Dorsolateral prefrontal cortex (tissue), 122 donors: ENCODE measurements at places on chromosomes 3 and 15. TPM values are rescaled to one million over a fixed set of nuclear protein-coding genes. Genes with fewer than 3 reads are reported as not detected.

DNA sequence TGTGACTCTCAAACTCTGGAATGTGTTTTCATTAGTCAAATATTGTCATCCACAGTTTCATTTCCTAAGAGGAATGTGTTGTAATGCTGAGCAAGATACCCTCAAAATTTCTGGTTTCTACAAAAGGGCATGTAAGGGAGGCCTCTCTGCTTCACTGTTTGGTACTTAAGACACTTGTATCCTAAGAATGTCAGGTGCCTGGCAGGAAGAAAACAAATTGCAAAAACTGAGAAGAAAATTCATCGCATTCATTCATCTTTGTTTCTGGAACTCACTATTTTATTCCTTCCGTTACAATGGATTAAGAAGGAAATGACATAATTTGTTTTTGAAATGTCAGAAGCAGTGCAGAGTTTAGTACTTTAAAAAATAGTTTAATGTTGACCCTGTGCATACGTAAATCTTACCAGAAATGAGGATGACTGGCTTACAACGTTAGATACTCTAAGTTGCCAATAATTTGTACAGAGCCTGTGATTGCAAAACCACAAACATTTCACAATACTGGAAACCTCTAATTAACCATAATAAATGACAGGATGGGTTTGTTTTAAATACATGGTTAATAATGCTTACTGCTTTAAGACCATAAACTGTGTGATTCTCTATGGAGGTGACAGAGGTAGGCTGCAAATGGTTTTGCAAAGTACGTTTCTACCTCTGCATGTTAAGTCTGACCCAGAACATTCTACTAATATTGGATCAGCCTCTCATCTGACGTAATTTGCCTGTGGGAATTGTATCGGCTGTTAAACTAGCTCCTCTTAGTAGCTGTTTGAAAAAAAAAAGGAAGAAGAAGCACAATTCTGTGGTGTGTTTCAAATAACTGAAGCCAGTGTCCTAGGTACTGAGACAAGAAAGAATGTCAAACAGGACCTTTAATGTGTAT, 477.8 kb downstream of the RBMS3 start:
- no peak for DNase-seq

DNA sequence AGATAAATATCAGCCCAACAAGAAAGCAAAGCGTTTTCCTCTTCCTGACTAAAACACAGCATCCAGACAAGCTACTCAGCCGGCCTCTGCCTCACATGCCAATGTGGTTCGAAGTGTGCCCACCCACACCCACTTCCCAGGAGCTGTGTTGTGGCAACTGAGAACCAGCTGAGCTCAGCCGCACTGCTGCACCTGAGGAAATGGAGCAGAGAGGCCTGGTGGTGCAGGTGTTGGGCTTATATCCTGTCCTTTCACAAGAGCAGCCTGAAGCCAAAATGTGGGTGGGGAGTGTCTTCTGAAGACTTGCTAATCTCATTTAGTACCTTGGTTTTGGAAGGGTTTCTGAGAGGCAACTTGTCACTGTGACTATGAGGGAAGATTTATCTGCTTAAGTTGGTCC, 23.0 kb upstream of the RETNLB start:
- DNase-seq: no peak

- no peak for DNase-seq
Measured at GRCh38 chr3:43379343-43379742, 93.0 kb downstream of the SNRK start.

- DNase-seq: no peak
Measured at GRCh38 chr3:172595664-172596393, 72.6 kb upstream of the TNFSF10 start.

- no peak for DNase-seq
Measured at GRCh38 chr15:63243101-63243500, 34.3 kb upstream of the APH1B start.

DNA sequence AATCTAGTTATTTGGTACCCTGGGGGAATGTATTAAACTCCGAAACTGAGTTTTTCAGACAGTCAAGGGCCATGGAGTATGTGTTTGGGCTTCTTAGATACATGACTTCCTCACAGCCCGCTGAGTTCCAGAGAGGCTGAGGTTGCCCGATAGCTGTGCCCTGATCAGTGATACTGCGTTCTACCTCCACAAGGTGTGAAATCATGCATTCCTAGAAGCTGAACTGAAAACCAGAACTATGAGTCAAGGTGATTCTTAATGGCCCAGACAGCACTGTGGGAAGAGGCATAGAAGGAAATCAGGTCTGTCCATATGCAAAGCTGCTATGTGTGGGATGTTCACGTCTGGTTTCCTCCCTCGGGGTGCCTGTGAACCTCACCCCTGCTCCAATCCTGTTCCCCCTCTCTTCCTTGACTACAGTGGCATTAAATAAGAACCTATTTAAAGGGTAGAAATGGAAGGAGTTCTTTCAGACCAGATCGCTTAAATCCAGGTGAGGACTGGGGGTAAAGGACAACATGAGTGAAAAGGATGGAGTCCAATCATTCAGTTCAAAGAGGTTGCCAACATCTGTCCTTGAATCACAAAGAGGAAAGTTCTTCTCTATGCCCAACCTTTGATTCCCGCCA, 74.3 kb downstream of the MYO1E start:
- no peak for DNase-seq

GRCh38 chr3:169241991-169242707, 421.4 kb downstream of the MECOM start:
- no peak for DNase-seq

DNA sequence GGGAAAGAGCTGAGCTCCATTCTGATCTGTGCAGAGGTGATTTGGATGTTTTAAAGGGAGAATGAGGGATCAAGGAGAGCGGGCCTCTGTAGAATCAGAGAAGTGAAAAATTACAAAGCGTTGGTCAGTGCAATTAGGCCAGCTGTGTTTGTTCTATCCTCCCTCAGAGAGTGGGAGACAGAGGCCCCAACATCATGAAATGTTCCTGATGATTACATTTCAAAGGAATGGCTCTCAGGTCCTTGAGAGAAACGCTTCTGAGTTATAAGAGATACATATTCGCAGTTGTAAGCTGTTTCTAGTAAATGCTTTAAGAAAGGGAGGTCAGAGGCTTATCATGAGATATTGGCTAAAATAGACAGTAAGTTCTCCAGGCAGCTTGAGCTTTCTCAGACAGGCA, 15.7 kb upstream of the CAND2 start:
- no peak for DNase-seq

Gene HRH1
- 10.5 TPM for total RNA-seq

Gene C3orf22
- 0.39 TPM for total RNA-seq

Gene SNRPN
- total RNA-seq: 642 TPM

Gene ATP11B
- total RNA-seq: 40.3 TPM

Gene IRAK2
- 5.5 TPM for total RNA-seq

Gene TNFAIP8L3
- 11.4 TPM for total RNA-seq

Gene TRH
- total RNA-seq: 0.59 TPM

Gene LINGO1
- total RNA-seq: 167 TPM
